Coronary artery (tissue), 2 donors: ENCODE measurements at places on chromosomes 11 and 22.

GRCh38 chr11:113339929-113340589 lies 25.7 kb downstream of the TTC12 start:
- DNase-seq = no peak

DNA sequence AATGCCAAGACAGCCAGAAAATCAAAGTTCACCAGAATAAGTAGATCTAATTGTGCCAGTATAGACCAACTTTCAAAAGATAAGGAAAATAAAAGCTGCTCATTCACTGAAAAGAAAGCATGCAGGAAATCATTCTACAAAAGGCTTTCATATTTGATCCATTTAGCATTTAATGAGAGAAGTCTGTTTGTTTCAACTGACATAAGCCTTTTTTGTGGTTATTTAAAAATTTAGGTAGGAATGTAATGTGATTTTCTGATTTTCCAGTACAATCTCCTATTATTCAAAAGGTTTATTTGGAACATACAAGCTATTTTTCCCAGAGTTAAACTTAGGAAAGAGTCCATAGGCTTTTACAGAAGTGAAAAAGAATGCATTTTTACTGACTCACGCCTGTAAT lies 92.7 kb downstream of the SBF2 start:
- no peak for DNase-seq

DNA sequence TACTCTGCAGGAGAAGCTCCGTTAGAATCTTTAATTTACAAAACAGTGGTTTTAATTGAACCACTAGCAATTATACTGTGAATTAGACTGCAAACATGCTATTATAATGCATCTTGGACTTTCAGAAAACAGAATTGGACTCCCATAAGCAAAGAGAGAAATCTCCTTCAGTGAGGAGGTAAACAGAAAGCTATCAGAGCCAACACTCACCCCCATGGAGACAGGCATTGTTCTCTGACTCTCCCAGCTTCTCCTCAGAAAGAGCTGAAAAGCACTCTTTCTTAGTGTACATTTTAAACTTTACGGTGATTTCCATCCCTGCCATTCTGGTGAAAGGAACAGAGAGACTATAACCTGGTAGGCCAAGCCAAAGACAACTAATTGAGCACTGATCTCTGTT lies 176.9 kb downstream of the GRIA4 start:
- no peak for DNase-seq

DNA sequence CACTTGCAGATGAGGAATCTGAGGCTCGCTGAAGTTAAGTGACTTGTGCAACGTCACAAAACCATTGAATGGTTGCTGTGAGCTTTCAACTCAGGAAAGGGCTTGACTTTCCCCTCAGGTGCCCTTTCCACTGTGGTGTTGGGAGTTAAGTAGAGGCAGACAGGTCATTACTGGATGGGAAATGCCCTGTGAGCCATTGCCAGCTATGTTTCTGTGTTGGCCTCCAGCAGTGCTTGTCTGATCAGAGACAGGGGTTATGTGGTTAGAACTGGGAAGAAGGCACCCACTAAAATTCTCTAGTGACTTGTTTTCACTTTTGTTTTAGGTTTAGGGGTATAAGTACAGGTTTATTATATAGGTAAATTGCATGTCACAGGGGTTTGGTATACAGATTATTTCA lies 96.6 kb downstream of the FDX1 start:
- no peak for DNase-seq

- DNase-seq = no peak
These were observed 9.1 kb upstream of the PSMA1 start for GRCh38 chr11:14529321-14529720.

GRCh38 chr11:117717485-117718314 lies 79.3 kb downstream of the DSCAML1 start:
- DNase-seq = no peak

- no peak for DNase-seq
These were observed 45.8 kb downstream of the PPFIBP2 start for GRCh38 chr11:7559398-7560283.

DNA sequence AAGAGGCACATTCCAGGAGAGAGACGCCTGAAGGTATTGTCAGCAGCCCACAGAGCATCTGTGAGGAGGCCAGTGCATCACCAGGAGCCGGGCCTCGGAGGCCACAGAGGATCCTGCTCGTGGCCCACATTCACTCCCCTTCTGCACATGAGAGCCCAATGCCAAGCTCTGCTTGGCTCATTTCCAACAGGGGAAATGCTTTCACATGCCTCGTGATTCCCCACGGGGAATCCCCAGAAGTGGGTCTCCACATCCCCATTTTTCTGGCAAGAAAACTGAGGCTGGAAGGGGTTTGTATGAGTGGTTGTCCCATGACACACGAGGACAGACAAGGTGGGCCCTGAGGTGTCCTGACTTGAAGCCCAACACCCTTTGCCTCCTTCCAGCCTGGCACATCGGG lies 34.4 kb downstream of the TP53I11 start:
- DNase-seq = no peak

DNA sequence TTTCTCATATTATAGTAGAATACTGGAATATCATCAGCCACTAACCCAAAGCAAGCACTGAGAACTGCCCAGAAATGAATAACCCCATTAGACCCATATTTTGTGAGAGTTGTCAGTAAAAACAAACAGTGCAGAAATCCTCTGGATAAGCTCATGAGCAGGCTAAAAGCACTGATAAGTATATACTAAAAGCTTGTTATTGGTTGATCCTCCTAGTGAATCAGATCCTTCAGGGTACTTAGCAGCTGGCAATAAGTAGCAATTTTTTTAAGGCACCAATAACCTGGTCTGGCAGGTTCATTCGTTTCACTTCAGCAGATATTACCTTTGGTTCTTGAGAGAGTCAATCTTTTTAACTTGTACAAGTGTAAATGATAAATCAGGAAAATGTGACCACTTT lies 1.2 kb downstream of the NOX4 start:
- DNase-seq = no peak

DNA sequence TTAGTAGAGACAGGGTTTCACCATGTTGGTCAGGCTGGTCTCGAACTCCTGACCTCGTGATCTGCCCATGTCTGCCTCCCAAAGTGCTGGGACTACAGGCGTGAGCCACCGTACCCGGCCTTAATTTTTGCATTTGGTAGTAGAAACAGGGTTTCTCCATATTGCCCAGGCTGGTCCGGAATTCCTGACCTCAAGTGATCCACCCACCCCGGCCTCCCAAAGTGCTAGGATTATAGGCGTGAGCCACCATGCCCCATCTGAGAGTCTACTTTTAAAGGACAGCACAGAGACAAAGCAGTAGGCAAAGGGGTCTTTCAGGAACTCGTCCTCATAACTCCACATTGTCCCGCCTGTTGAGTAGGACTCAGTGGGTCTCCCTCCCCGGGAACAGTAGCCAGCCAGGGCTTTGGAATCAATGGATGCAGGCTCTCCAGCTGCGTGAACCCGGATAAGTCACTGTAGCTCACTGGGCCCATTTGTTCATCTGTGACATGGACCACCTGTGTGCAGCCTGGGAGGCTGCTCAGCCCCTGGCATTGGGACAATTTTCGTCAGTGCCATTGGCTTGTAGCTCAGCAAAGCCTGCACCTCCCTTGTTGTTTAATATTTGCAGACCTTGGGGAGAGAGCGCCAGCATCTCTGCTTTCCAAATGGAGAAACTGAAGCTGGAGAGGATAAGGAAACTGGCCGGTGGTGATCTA lies 86.1 kb downstream of the ARHGAP8 start:
- no peak for DNase-seq

GRCh38 chr11:69968396-69969347 lies 109.4 kb upstream of the ANO1 start:
- DNase-seq = no peak

DNA sequence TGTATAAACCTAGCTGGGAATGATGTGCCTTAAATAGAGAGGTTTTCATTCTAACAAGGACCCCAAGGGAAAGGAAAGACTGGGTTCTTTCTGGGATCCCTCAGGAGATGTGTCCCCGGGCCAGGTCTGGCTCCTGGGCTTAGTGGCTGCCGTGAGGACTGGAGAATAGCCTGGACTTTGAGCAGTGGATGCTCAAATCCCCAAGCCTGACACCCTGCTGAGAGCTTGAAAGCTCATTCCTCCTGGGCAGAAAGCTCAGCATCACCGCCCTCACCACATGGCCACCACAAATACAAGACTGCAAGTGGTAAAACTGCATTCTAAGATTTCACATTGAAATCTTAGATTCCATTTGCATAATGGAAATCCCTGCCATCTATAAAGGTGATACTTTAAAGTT lies 79.4 kb upstream of the NARS2 start:
- peak; percentile 26 for DNase-seq

- no peak for DNase-seq
These were observed 43.9 kb downstream of the PDE2A start for GRCh38 chr11:72630104-72630852.

GRCh38 chr11:78372114-78372768 lies 45.4 kb downstream of the GAB2 start:
- no peak for DNase-seq

DNA sequence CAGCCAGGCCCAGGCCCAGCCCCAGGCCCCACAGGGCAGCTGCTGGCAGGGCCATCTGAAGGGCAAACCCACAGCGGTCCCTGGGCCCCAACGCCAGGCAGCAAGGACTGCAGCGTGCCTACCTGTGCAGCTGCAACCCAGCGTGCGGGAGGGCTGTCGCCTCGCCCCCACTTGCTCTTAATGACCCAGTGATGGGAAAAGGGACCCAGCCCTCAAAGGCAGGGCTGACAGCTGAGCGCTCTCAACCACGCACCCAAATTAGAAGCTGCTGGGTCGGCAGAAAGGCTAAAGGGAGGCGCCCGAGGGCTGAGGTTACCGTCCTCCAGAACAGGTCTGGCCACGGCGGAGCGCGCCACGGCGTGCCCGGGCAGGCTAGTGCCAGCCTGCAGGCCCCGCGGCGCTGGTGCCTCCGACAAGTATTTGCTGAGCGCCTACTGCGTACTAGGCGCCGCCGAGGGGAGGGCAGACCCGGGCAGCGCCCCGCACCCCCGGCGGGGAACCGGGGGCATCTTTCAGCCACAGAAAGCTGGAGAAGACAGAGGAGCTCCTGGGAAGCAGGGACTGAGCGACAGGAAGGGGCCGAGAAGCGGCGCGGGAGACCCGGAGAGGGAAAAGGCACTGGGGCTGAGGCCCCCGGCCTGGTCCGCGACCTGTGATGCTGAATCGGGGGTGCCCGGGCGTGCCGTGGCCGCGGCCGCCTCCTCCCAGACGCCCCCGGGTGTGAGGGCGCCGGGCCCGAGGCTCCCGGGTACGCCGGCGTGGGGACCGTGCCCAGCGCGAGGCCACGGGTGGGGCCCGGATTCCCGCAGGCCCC lies 773 bp downstream of the HRAS start:
- DNase-seq = no peak

- no peak for DNase-seq
These were observed 121.1 kb downstream of the KIRREL3 start for GRCh38 chr11:126879516-126879915.
